ENCODE measurements at places on chromosomes 7 and 10.

DNA sequence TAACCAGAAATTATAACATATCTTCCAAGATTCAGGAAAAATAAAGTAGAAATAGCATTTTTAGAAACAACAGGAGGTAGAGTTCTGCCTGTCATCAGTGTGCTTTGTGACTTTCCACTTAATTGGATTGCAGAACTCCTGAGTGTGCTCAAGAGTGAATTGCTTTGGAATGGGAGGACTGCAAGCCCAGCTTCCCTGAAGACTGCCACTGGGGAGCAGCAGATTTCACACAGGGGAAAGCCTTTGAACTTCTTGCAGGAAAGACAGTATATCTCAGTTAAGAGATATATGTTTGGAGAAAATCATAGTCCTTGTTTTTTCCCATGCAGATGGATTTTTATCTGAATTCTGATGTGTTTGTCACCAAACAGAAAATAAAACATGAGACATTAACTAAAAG lies 124.5 kb downstream of the TMEM168 start:
- DNase-seq, result peak; percentile 15

GRCh38 chr7:92002720-92003119 lies 62.1 kb downstream of the AKAP9 start:
- DNase-seq, result no peak

DNA sequence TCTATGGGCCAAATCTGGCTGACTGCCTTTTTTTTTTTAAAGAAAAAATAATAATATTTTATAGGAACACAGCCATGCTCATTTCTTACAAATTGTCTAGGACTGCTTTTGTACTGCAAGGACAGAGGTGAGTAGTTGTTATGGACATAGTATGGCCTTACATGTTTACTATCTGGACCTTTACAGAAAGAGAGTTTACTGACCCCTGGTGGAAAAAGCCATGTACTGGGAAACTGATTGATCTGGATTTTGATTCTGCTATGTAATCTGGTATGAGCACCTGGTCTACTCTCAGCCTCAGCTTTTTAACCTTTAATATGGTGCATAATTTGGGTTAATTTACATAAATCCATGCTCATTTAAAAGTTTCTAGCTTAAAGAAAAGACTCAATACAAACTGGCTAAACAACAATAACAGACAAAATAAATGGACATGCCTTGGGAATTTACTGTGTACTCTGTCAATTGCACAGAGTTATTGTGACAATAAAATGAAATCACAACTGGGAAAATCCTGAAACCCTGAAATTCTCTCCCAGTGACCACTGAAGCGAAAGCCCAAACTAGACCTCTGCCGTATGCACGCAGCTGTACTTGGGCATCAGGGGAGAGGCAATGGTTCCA lies 260.7 kb downstream of the BMPER start:
- peak; percentile 73 for DNase-seq

DNA sequence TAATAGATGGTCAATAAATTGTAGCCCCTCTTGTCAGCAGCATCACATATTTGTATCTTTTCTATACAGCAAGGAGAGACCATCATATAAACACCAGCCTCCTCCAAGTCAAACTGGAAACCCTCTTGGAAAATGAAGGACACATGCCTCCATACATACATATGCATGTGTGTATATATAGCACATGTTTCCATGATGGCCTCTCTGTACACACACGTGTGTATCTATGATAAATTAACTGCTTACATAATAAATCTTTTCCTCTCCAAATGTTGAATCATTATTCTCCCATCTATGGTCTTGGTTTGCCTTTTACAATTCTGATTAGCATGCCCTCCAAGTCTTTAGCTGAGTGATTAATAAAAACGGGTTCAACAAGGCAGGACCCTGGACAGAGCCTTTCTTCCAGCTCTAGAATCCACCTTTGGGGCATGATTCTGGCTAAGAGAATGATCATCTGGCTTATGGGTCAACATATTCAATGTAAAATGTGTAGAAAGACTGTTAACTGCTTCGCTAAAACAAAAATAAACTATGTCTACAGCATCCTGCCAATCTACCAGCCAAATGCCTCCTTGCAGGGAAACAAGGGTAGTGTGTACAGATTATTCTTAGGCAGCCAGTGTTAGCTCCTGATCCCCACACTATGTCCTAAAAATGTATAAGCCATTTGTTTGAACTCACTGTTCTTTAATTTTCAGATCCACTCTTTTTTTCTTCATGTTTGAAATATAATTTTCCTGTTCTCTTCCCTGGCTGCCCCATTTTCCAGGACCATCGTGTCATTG lies 70.0 kb downstream of the CRTAC1 start:
- DNase-seq, result no peak

GRCh38 chr7:31874631-31875386 lies 187.8 kb downstream of the PPP1R17 start:
- no peak for DNase-seq

- DNase-seq, result peak; percentile 85
Observed at GRCh38 chr10:88848499-88848898, 3.1 kb downstream of the ANKRD22 start.

- peak; percentile 61 for DNase-seq
Observed at GRCh38 chr7:30984359-30985107, 20.8 kb downstream of the GHRHR start.

DNA sequence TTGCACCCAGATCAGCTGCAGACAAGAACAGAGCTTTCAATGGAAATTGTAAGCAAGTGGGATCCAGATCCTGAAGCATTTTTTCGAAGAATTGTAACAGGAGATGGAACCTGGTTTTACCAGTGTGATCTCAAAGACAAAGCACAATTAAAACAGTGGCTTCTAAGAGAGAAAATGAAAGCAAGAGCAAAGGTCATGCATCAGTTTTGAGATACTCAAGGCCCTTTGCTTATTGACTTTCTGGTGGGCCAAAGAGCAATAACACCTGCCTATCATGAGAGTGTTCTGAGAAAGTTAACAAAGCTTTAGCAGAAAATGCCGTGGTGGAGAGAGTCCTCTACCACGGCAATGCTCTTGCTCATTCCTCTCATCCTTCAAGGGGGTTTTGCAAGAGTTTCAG lies 194.8 kb downstream of the TMEM178B start:
- DNase-seq, result no peak

DNA sequence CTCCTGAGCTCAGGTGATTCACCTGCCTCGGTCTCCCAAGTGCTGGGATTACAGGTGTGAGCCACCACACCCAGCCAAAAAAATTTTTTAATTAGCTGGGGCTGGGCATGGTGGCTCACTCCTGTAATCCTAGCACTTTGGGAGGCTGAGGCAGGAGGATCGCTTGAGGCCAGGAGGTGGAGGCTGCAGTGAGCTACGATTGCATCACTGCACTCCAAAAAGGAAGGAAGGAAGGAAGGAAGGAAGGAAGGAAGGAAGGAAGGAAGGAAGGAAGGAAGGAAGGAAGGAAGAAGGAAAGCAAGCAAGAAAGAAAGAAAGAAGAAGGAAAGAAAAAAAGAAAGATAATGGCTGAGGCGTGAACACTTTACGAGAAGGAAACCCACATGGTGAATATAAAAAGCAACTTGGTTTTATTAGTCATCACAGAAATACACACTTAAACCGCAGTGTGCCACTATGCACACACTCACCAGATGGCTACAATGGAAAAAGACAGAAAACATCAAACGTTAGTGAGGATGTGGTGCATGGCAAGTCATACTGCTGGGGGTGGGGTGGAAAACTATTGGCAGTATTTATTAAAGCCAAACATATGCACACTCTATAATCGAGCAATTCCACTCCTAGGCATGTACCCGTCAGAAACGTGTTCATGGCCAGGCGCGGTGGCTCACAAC lies 4.4 kb upstream of the CCL26 start:
- DNase-seq, result peak; percentile 82

DNA sequence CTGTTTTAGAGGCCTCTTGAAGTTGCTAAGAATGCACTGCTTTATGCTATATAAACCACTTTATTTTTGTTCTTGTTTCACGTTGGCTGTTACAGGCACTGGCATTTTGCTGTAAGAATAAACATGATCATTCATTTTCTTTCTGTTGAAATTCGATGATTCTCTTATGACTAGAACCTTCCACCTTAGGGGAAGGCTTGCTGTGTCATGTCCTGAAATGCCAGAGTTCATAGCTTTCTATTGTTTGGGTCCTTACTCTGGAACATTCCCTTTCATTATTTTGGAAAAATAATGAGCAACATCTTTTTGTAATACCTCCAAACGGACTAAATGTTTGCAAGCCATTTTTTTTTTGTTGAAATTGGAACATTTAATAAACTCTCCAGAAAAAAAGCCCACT lies 495.1 kb upstream of the POT1 start:
- DNase-seq, result no peak

GRCh38 chr10:6528198-6528950 lies 51.7 kb downstream of the PRKCQ start:
- no peak for DNase-seq

GRCh38 chr7:11934796-11935195 lies 102.8 kb upstream of the THSD7A start:
- no peak for DNase-seq

Data from ELR (cell line).